A549 treated with Hydrocortisone at 1 μM for 4 hours (cell line): ENCODE measurements at places on chromosomes 16 and 17. TPM values are rescaled to one million over a fixed set of nuclear protein-coding genes. Genes with fewer than 3 reads are reported as not detected.

The ASPHD1 gene
- total RNA-seq = 15.8 to 26.9 TPM (median 23.3 TPM) in 5 replicates

The CTRB1 gene
- not detected in 5 replicates for total RNA-seq

The CSH2 gene
- total RNA-seq = not detected in 5 replicates

The SHCBP1 gene
- total RNA-seq = 31.7 to 45.2 TPM (median 36.2 TPM) in 5 replicates

The GCGR gene
- 0.08 to 0.47 TPM (median 0.30 TPM) in 5 replicates for total RNA-seq

The ORC6 gene
- 41.4 to 46.6 TPM (median 43.0 TPM) in 5 replicates for total RNA-seq

The EPOP gene
- total RNA-seq = 10.9 to 12.9 TPM (median 12.0 TPM) in 5 replicates

The SDR42E2 gene
- total RNA-seq = not detected in 5 replicates

The TEX19 gene
- 0.26 to 0.63 TPM (median 0.46 TPM) in 5 replicates for total RNA-seq

The SLC35G6 gene
- not detected in 5 replicates for total RNA-seq

The AIPL1 gene
- not detected in 5 replicates for total RNA-seq

The CXCL16 gene
- total RNA-seq = 13.6 to 19.1 TPM (median 15.5 TPM) in 5 replicates

The NPIPA3 gene
- 1.0 to 1.9 TPM (median 1.3 TPM) in 5 replicates for total RNA-seq

The FOXN1 gene
- 0.02 to 0.05 TPM in 2 of 5 replicates, not detected in the others for total RNA-seq

The LCAT gene
- 8.2 to 13.3 TPM (median 11.3 TPM) in 5 replicates for total RNA-seq

The SLC16A11 gene
- not detected in 5 replicates for total RNA-seq

The SLC52A1 gene
- total RNA-seq = 0.54 to 1.2 TPM (median 0.73 TPM) in 5 replicates

The MLKL gene
- total RNA-seq = 36.8 to 50.1 TPM (median 43.1 TPM) in 5 replicates

The TPSAB1 gene
- total RNA-seq = 0.28 TPM in 1 of 5 replicates, not detected in the others

The ACSM2A gene
- total RNA-seq = not detected in 5 replicates

The APOH gene
- 4.3 to 6.0 TPM (median 5.0 TPM) in 5 replicates for total RNA-seq

The ZNF385C gene
- 0.12 to 0.39 TPM (median 0.30 TPM) in 5 replicates for total RNA-seq

The C1QTNF8 gene
- total RNA-seq = 0.08 TPM in 1 of 5 replicates, not detected in the others
